ENCODE measurements at places on chromosomes 11 and 22. TPM values are rescaled to one million over a fixed set of nuclear protein-coding genes. Genes with fewer than 3 reads are reported as not detected.

The ANO9 gene
- total RNA-seq = 10.2 TPM

The NPTXR gene
- 13.4 TPM for total RNA-seq

The OR2AT4 gene
- not detected for total RNA-seq

The MUC5AC gene
- total RNA-seq = not detected

The GPHA2 gene
- 0.83 TPM for total RNA-seq

The MAP6 gene
- 0.50 TPM for total RNA-seq

DNA sequence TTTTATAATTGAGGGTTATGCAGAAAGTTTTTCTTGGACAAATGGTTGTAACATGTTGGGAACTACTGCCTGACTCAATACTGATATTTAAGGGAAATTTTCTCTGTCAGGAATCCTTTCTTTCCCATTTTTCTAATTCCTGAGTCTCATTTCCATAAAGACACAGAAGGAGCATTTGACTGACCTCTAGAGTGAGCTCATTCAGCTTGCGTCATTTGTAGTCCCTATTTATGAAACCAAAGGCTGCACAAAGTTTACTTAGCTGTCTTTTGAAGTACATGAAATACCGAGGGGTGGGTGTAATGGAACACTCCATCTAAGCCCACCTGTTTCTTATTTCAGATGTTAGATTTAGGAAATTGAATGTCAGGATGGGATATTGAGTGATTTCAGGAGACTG lies 359.5 kb upstream of the C11orf87 start:
- H3K4me3 ChIP-seq = no peak overlapping the region
- peaks cover 27% of the 10 kb centered on the region for H3K27me3 ChIP-seq
- peaks cover 7% of the 10 kb centered on the region for H3K4me1 ChIP-seq
- no peak overlapping the region for H3K27ac ChIP-seq
- DNase-seq = no peak

DNA sequence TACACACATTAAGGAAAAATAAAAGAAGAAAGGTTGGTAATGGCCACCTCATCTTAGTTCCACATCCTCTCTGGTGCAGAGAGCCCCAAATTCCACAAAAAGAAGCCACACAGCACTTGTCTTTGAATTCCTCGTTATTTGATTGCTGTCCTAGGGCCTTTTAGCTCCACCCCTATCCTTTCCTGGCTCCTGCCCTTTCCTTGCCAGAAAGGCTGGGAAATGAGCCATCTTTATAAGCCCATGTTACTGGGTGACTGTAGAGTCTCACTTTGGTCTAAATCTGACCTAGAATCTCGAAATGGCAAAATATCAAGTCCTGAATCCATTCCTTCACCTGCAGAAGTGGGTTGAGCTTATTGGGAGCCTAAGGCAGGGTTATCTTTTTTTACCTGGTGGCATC lies 4.3 kb upstream of the TMEM132A start:
- H3K27me3 ChIP-seq = 0 out of 2 replicates have a peak, but pooled peaks cover under 1% of the 10 kb centered on the region
- H3K4me1 ChIP-seq = peaks cover 21% of the 10 kb centered on the region
- no peak overlapping the region for H3K27ac ChIP-seq
- no peaks in the 10 kb centered on the region for H3K36me3 ChIP-seq
- H3K4me3 ChIP-seq = no peak overlapping the region

- H3K4me1 ChIP-seq = no peaks in the 10 kb centered on the region
- peak; percentile 10 for DNase-seq
- no peak overlapping the region for H3K27ac ChIP-seq
- no peak overlapping the region for H3K4me3 ChIP-seq
Observed at GRCh38 chr11:72321381-72321996, 77.5 kb upstream of the PHOX2A start.

- no peaks in the 10 kb centered on the region for H3K27me3 ChIP-seq
- peaks cover 23% of the 10 kb centered on the region for H3K4me1 ChIP-seq
- no peak for DNase-seq
- H3K36me3 ChIP-seq = no peaks in the 10 kb centered on the region
- no peak overlapping the region for H3K4me3 ChIP-seq
Observed at GRCh38 chr11:96207459-96208449, 135.2 kb downstream of the MAML2 start.

GRCh38 chr22:48711669-48712068 lies 1116.0 kb downstream of the BRD1 start:
- H3K36me3 ChIP-seq = no peaks in the 10 kb centered on the region
- H3K27me3 ChIP-seq = no peaks in the 10 kb centered on the region
- H3K27ac ChIP-seq = no peak overlapping the region
- H3K4me1 ChIP-seq = no peaks in the 10 kb centered on the region

GRCh38 chr11:57399221-57399620 lies 8.8 kb upstream of the PRG2 start:
- no peaks in the 10 kb centered on the region for H3K36me3 ChIP-seq
- no peak for DNase-seq
- H3K27me3 ChIP-seq = no peaks in the 10 kb centered on the region
- H3K4me3 ChIP-seq = no peak overlapping the region

GRCh38 chr11:4025248-4025966 lies 69.2 kb upstream of the RRM1 start:
- no peak for DNase-seq
- no peaks in the 10 kb centered on the region for H3K4me1 ChIP-seq
- no peak overlapping the region for H3K4me3 ChIP-seq
- no peaks in the 10 kb centered on the region for H3K36me3 ChIP-seq
- H3K27me3 ChIP-seq = no peaks in the 10 kb centered on the region

- H3K4me3 ChIP-seq = no peak overlapping the region
- H3K27me3 ChIP-seq = no peaks in the 10 kb centered on the region
- no peak for DNase-seq
- H3K27ac ChIP-seq = no peak overlapping the region
- no peaks in the 10 kb centered on the region for H3K4me1 ChIP-seq
- no peaks in the 10 kb centered on the region for H3K36me3 ChIP-seq
Observed at GRCh38 chr11:66962801-66963200, 4.6 kb upstream of the PC start.

- DNase-seq = no peak
- no peak overlapping the region for H3K27ac ChIP-seq
- H3K27me3 ChIP-seq = no peaks in the 10 kb centered on the region
- H3K36me3 ChIP-seq = no peaks in the 10 kb centered on the region
Observed at GRCh38 chr11:101061606-101062005, 68.0 kb downstream of the PGR start.

Data from GM23338 (cell line).